AML-193 (cell line): ENCODE measurements at places on chromosomes 2 and 18.

DNA sequence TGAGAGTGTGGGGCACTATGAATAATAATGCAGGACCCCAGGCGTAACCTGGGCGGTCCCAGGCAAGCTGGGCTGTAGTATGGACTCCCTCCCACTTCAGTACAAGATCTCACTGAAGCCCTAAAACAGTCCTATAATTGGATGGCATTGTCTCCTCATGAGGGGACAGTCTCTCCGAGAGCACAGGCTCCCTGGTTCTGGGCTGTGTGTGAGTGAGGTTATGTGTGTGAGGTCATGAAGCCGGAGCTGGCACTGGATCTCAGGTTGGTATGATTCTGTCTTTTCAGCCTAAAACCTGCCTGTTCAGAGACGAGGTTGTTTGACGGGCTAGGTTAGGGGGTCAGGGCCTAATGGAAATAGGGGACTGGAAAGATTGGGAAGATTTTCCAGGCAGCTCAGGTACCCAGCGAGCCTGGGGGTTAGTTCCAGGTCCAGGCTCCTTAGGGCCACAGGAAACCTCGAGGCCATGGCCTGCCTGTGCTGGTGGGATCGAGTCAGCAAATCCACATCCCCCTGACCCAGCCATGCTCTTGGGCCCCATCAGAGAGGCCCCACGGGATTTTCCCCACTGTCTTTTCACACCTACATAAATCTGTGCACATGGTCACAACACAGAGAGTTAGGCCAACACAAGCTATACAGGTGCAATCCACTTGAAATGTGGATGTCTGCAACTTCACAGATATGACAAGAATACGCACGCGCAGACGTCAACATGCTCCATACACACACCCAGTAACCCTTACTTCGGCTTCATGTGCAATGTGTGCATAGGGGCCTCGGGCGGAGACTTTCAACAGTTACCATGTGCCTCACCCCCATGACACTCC is 94.8 kb downstream of the INHBB start:
- no peak for DNase-seq

GRCh38 chr2:157228946-157229345 is 28.6 kb upstream of the GALNT5 start:
- no peak for DNase-seq

DNA sequence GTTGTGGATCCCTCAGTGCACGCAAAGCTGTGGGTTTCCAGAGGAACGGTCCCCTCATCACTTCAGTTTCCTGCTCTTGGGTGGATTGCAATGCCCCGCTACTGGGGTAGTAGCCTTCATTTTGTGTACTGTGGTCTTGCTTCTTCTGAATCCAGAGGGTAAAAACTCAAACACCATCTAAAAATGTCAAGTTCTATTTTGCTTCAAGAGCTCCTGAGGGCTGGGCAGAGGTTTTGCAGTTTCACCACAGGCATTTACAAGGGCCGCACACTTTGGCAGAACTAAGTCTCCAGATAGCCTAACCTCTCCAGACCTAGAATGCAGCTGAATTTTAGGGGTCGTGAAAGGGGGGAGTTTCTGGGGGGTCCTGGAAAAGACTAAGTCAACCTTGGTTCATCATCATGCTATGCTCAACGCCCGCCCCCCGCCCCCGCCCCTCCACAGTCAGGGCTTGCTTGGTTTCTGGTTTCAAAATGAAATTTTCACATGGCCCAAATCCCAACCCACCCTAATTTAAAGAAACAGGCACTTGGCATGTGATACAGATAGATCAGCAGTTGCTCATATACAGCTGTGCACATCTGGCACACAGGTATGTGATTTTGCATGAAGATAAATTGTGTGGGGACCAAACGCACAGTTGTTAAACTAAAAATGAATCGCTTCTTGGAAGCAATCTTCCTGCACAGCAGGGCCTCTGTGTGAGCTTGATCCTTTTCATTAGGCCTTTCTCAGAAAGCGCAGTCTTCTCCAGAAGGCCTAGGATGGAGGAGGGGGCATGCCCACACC is 329.6 kb downstream of the OSR1 start:
- DNase-seq: no peak

- DNase-seq: no peak
These were observed 82.3 kb upstream of the LDLRAD4 start for GRCh38 chr18:13136056-13136903.

- DNase-seq: no peak
These were observed 255.1 kb upstream of the TMEM200C start for GRCh38 chr18:6150430-6150829.

- no peak for DNase-seq
These were observed 83.3 kb upstream of the SALL3 start for GRCh38 chr18:78896111-78896905.

DNA sequence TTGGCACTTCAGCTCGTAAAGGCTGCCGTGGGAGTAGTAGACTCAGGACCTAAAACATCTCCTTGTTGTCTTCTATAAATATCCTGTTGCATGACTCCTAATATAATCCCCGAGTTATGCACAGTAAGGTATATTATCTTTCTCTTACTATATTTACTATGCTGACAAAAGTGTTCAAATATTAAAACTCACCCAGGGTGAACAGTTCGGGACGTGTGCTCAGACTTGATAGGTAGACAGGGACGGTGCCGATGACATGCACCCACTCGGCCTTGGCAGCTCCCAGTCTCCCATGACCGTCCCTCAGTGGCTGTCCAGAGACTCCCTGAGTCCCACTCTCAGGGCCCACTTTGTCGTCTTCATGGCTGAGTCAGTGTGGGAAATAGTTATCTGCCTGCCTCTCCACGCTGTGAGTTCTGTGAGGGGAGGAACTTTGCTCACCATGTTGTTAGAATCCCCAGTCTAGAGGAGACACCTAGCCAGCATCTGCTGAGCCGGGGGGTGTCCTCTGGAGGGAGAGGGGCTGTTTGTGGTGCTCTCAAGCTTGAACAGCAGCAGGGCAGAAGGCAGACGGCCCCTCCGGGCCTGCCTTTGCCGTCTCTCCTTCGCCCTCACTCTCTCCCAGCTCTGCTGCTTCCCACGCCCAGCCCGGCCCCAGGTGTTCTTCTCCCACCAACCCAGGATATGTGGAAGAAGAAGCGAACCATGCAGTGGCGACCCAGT is 75.0 kb downstream of the DGKD start:
- DNase-seq: no peak

GRCh38 chr2:7837237-7837760 is 844.6 kb upstream of the ID2 start:
- DNase-seq: no peak

GRCh38 chr18:58591286-58591685 is 37.6 kb downstream of the ALPK2 start:
- no peak for DNase-seq

DNA sequence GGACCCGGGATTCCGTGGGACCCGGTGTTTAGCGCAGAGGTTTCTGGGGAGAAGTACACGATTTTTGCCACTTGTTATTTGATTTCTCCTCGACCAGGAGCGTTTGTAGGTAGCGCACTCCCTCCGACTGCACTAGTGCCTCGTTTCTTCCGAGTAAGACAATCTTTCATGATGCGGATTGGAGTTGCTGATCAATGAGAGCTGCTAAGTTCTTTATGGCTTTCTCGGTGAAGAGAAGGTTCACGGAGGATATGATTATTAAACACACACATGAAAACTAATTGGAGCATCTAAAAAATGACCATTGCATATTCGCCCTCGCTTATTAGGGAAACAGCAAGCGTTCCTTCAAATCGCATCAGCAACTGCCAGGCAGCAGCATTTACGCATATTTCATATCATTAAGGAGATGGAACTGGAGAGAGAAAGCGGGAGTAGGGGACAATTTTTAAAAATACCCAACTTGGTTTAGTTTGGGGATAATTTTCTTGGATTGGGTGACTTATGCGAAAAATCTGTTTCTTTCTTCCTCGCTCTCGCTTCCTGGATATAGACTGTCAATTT is 616 bp downstream of the EML6 start:
- DNase-seq: no peak

DNA sequence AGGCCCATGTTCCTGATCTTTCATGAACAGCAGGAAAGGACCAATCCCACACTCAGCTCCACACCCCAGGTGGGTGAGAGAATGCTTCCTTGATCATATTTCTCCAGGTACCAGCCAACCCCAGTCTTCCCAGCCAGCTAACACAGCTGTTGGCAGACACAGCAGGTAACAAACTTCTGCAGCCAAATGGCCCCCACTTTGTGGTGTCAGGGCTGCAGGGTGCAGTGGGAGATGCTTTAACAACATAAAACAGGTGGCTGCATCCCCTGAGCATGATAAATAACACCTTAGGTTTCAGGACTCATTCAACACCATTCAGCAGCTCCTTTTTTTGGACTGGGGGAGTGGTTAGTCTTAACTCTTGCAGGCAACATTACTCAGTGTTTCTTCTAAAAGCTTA is 76.7 kb upstream of the ACAA2 start:
- no peak for DNase-seq

- DNase-seq: no peak
These were observed 40.2 kb upstream of the CD226 start for GRCh38 chr18:69987870-69988269.

- no peak for DNase-seq
These were observed 64.8 kb downstream of the NCAPH start for GRCh38 chr2:96400049-96401000.

DNA sequence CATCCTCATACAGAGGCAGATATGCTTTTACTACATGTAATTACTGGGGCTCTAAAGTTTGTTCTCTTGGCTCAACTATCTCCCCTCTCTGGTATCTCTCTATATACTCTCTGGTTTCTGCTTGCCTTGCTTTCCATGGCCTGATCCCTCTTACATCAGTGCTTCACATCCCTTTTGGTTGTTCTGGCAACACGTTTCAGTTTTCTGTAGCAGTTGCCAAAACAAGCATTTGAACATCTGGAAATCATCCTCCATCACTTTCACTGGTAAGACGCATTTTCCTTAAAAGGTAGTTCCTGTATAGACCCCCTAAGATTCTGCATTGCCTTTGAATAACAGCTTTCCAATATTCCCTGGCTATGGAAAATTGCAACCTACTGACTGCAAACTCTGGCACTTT is 25.9 kb downstream of the COL5A2 start:
- no peak for DNase-seq

DNA sequence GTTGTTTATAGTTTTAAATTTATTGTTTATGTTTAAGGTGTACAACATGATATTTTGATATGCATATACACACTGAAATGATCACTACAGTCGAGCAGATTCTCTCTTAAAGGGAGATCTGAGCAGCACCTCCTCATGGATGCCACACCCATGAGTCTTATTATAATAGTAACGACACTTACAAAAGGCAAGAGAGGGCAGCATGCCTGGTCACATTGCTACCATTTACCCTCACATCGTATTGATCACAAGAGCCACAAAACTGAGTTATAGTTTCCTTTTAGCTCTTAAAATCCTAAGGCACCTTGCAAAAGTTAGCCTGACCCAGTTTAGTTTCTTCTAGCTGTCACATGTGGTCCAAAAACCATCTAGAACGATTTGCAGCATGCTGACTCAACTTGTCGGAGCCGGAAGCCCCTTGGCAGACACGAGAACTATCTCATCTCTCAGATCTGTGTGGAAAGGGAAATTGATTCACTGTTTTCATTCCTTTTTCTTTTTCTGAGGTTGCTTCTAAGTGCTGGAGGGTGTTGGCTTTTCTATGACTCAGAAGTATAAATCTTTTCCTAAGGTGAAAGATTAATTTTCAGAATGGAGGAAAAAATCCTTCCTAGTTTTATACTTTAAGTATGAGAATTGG is 85.3 kb downstream of the CDC42EP3 start:
- DNase-seq: no peak

DNA sequence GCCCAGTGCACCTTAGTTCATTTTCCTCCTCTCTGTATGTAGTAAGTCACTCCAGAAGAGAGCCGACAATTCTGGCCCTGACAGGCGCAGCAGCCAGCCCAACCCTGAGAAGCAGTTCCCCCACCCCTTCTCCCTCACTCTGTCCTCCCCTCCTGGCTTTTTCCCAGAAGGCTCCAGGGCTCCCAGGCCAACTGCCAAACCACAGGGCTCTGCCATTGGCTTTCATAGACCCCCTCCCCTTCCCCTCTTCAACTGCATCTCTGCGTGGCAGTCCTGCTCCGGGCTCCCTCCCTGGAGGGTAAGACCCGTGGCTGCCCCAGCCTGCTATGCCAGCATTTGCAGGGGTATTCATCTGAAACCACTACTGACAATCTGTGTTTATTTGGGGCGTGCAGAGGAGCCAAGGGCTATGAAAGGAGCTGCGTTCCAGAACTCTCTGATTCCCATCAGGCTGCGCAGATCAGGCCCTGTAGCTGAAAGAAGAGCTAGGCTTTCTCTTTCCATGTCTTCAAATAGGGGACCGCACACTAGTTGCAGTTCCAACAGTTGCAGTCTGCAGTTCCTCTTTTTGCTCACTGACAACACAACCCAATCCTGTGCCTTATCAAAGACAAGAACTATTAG is 388.6 kb upstream of the TNP1 start:
- peak; percentile 49 for DNase-seq

- no peak for DNase-seq
These were observed 127.8 kb upstream of the DDX18 start for GRCh38 chr2:117686699-117687098.

DNA sequence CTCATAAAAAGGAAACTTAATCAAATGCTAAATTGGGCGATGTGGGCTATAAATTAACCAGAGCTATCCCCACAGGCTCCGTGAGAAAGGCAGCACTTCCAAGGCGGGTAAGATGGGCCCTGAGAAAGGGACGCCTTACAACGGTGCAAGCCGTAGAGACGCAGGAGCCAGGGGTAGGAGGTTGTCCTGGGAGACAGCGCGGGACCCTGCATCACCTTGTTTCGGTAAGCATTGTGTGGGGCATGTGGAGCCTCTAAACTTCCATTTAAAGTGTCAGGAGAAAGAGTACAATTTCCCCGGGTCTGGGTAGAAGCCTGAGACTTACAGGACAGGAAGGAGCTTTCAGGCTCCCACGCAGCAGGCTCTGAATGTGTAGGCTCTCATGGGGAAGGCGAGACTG is 1.2 kb upstream of the PER2 start:
- no peak for DNase-seq

- no peak for DNase-seq
These were observed 101.7 kb upstream of the GATA6 start for GRCh38 chr18:22067682-22068081.

GRCh38 chr2:154439156-154439555 is 259.3 kb upstream of the KCNJ3 start:
- no peak for DNase-seq

- DNase-seq: no peak
These were observed 95.3 kb upstream of the GLS start for GRCh38 chr2:190785334-190785733.
